Muscle of arm (tissue), 14 donors: ENCODE measurements at places on chromosomes 3 and 15.

GRCh38 chr3:14832975-14833722, 14.4 kb downstream of the FGD5 start:
- DNase-seq, result no peak

DNA sequence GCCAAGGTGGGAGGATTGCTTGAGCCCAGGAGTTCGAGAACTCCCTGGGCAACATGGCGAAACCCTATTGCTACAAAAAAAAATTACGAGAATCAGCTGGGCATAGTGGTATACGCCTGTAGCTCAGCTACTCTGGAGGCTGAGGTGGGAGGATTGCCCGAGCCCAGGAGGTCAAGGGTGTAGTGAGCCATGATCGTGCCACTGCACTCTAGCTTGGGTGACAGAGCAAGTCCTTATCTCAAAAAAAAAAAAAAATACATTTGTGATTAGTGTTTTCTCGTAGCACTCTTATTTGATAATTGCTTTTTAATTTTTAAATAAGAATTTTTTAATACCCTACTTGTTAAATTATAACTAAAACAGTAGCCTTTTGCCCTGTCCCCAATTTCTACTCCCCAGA, 18.4 kb downstream of the IREB2 start:
- no peak for DNase-seq

GRCh38 chr15:73026511-73027054, 25.7 kb upstream of the NEO1 start:
- DNase-seq, result no peak

DNA sequence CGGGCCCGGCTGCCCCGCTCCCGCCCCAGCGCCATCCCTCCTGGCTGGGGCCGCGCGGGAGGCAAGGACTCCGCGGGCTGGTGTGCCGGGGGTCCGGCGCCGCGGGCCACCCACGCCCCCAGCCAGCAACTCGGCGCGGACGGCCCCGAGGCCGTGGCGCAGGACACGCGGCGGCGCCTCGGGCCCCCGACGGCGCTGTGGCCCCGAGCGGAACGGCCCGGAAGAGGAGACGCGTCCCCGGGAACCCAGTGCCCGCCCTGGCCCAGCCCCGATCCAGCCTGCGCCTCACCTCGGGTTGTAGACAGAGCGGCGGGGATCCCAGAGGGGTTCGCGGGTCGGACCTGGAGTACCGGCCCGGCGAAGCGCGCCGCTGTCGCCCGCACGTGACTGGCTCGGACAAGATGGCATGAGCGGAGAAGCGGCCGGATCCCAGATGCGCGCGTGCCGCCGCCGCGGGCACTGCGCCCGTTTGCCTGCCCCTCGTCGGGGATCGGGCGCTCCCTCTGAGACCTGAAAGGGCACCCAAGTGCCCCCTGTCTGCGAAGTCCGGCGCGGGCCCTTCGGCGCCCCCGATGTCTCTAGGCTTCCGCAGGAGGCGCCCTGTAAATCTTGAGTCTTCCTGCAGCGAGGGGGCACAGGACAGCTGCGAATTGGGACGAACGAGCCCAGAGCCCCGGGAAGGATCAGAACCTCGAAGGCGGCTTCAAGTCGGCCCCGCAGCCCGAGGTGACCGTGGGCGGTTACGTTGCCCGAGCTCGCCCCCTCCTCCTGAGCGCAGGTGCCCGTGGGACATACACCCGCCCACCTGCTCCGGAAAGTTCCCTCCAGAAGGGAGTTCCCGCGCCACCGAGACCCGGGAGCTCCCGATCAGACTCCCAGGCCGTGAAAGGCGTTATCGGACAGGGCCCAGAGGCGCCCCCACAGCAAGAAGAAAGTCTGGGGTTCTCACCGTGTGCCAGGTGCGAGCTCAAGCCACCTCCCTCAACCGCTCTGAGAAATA, 598 bp upstream of the SFMBT1 start:
- peak; percentile 31 for DNase-seq

- peak; percentile 37 for DNase-seq
Observed at GRCh38 chr3:148789146-148789545, 38.5 kb upstream of the CPB1 start.

DNA sequence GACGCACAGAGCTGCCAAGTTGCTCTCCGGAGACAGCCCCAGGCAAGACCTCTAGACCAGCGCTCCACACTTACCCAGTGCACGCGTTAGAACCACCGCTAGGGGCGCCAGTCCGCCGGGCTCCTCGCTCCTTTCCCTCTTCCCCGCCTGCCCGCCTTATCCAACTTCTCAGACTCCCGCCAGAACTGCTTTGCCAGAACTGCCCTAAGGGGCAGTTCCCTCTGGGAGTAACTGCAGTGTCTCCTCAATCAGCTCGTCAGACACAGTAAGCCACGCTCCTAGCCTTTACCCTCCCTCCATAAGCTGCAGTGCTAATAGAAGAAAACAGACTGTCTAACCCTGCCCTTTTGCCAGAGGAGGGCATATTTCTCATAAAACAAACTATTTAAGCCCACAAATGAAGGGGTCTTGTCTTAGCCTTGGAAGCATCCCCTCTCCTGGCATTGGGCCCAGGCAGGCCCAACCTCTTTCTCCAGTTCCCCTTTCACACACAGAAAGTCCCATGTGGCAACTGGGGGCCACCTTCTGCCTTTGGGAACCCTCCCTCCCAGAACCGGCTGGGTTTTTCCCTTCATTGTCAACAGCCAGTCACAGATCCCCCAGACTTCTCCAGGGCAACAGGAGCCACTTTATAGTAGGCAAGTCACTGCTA, 3.7 kb downstream of the BMF start:
- DNase-seq, result peak; percentile 93

DNA sequence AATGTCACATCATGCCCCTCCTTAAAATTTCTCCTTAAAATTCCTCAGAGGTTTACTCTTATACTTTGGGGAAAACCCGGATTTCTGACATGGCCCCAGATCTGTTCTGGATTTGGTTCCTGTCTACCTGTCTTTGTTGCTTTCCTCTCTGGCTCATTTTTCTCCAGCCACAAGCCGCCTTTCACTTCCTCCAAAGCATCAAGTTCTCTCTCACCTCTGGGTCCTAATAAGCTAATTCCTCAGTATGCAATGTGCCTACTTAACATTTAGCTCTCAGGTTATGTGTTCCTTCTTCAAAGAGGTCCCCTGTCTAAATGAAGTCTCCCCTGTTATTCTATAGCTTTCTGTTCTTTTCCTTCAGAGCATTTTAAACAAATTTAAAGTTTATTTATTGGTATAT, 16.1 kb downstream of the HMG20A start:
- no peak for DNase-seq

GRCh38 chr3:191391861-191392808, 61.8 kb upstream of the UTS2B start:
- DNase-seq, result no peak

DNA sequence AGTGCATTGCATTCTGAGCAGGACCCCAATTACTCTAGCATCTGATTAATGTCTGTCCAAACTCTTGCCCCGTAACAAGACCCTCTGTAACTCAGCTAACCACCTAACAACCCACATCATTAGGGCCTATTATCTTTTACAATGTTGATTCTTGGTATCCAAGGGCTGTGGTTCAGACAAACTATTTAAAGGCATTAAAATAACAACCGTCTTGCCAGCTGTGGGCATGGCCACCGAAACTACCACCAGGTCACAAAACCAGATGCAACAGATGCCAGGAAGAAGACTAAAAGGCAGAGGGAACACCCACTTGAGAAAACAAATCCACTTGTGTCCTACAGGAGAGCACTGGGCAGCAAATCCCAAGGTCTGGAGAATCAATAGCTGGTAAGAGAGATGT, 262.9 kb downstream of the ERC2 start:
- DNase-seq, result no peak

GRCh38 chr3:98877132-98877531, 24.4 kb downstream of the DCBLD2 start:
- no peak for DNase-seq

GRCh38 chr3:157360044-157360443, 76.6 kb upstream of the PTX3 start:
- DNase-seq, result no peak

DNA sequence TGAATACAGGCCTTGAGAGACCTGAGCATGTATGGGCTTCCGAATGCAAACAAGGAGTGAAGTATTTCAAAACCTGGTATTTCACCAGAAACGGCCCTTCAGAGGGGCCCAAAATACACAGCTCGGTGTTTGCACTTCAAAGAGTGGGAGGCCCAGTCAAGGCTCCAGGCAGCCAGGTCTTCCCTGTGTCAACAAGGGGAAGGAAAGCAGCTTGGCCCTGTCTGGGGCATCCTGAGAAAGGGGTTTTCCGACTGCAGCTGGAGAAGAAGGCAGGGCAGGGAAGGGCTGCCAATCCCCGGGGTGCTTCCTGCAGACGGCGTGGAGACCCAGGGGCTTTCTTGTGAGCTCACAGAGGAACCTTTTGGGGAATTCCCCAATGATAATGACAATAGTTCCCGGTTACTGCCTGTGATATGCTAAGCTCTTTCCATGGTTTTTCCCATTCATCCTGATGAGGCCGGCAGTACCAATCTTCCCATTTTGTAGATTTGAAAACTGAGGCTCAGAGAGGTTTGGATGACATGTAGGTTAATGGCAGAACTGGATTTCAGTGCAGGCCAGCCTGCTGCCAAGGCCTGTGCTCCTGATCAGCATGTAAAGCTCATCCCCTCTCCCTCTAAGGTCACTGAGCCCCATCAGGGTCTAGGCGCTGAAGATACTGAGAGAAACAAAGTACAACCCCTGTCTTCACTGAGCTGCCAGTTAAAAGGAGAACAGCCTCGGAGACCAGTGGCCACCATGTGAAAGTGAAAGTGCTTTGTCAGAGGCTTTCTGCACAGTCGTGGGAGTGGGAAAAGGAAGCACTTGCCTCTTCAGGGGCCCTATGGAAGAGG, 43.0 kb upstream of the TLE3 start:
- no peak for DNase-seq
